ENCODE measurements at places on chromosomes 12 and 14.

DNA sequence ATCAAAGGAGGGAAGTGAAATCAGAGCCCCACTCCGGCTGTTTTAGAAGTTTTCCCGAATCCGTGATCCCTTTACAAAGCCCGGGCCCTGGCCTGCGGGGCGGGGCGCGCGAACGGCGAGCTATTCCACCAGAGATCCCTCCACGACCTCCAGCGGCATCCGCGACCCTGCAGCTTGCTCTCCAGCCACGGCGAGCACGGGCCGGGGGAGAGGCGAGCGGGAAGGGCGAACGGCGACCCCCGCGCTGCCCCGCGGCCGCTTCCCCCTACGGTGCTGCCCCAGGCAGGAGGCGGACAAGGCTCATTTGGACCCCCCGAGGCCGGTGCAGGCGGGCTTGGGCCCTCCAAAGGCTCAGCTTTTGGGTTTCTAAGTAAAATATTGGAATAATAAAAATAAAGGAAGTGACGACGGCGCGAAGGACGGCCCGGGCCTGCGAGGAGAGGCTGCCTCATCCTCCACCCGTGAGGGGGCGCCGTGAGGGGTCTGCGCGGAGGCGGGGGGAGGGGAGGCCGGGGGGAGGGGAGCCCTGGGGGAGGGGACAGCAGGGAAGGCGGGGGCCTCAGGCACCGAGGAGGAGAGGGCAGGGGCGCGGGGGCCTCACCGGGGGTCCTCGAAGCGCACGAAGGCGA lies 613 bp downstream of the SRSF9 start:
- no peak for DNase-seq

- no peak for DNase-seq
These were observed 43.4 kb upstream of the LIMA1 start for GRCh38 chr12:50326590-50327284.

DNA sequence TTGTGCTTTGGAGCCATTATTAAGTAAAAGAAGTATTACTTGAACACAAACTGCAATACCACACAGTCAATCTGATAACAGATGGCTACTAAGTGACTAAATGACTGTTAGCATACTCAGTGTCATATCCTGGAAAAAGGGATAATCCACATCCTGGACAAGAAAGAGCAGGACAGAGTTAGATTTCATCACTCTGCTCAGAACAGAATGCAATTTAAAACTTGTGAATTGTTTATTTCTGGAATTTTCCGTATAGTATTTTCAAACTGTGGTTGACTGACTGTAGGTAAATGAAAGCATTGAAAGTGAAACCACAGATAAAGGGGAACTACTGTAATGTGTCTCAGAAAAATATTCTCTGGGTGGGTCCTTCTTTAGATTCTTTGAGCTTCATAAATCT lies 458.8 kb downstream of the TMEM117 start:
- DNase-seq, result no peak

DNA sequence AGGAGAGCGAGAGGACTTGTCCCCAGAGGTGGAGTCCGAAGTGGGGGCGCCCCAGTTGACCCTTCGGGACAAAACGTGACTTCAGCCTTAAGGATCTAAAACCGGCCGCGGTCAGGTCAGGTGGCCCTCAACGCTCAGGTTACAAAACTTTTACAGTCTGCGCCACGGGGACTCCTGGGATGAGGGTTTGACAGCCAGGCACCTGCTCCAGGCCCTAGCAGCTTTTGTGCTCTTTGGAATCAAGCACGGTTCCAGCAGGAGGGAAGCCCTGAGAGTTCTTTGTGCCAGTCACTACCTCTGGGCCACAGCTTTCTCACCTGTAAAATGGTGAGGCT lies 337 bp downstream of the ZC2HC1C start:
- no peak for DNase-seq

DNA sequence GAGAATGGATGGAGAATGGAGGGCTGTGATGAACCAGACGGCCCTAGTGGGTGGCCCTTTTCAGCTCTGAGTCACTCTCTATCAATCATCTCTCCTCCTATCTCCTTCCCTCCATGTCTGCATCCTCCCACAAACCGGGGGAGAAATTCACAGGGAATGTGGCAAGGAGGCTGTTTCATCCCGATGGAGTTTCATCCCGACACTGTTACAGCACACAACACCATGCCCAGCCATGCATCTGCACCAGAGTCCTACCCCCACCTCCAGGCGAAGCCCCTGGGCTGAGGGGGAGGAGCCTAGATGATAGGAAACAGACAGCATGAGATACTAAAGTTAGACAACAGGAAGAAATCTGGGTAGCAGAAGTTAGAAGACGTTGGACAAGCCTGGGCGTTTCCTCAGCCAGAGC lies 20.8 kb downstream of the SLC8B1 start:
- DNase-seq, result no peak

DNA sequence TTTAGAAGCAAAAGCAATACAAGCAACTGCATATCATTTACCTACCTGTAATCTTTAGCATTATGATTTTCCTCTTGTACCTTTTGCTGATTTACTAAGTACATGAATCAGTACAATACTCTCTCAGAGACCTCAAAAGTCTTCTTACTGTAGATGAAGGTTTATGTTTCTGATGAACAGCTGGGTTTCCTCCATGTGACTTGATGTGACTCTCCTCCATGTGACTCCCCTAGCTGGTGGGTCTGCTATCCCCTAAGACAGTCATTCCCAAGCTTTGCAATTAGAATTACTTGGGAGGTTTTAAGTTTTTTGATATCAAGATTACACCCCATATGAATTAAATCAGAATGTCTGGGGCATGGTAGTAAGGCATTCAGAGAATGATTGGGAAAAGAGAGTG lies 32.0 kb upstream of the ABCC9 start:
- no peak for DNase-seq
